H54 (cell line): ENCODE measurements at places on chromosomes 3 and 15.

DNA sequence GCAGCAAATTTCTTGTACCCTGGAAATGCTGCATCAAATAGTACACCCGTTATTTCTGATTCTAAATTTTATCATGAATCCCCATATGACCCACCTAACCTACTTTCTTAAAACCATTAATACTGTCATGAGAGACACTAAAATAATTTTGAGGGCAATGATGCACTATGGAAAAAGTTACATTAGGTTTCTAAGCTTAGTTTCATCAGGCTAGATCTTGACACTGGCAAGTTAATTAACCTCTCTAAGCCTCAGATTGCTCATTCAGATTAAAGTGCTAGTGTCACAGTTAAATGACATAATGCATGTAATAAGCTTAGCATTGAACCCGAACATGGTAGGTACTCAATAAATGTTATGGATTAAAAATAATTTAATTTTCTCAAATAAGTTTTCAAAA lies 8.2 kb downstream of the GOLIM4 start:
- no peak for DNase-seq

- no peak for DNase-seq
Measured at GRCh38 chr15:35206060-35206675, 121.1 kb upstream of the NANOGP8 start.

DNA sequence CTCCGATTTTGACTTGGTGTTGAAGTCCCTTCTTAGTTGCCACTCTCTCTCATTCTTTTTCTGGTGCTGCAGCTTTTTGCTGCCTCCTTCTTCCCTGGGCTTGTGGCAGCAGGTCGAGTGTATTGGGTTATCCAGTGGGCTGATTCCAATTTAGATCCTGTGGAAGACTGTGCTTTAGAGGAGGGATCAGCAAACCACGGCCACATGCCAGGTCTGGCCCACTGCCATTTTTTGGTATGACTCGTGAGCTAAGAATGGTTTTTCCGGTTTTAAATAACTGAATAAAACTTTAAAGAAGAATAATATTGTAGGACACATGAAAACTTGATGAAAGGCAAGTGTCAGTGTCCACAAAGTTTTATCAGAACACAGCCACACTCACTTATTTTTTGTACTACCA lies 330.5 kb downstream of the ROBO2 start:
- no peak for DNase-seq

GRCh38 chr3:9416139-9416780 lies 18.8 kb downstream of the SETD5 start:
- no peak for DNase-seq

- no peak for DNase-seq
Measured at GRCh38 chr3:126211569-126211968, 31.2 kb upstream of the ALDH1L1 start.

- DNase-seq, result no peak
Measured at GRCh38 chr3:144499001-144499930, 527.6 kb downstream of the DIPK2A start.

DNA sequence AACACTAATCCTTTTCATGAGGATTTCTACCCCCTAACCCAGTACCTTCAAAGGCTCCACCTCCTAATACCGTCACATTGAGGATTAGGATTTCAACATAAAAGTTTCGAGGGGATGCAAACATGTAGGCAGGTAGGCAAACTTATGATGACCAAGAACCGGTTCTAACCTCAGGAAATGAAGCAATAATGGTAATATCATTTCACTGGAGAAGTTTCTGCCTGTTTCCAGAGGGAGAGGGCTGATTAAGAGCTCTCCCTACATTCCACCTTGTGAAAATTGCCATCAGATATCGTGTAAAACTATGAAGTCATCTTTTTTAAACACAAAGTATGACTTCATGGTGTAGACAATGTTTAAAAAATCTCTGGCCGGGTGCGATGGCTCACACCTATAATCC lies 31.6 kb downstream of the NKIRAS1 start:
- DNase-seq, result no peak

DNA sequence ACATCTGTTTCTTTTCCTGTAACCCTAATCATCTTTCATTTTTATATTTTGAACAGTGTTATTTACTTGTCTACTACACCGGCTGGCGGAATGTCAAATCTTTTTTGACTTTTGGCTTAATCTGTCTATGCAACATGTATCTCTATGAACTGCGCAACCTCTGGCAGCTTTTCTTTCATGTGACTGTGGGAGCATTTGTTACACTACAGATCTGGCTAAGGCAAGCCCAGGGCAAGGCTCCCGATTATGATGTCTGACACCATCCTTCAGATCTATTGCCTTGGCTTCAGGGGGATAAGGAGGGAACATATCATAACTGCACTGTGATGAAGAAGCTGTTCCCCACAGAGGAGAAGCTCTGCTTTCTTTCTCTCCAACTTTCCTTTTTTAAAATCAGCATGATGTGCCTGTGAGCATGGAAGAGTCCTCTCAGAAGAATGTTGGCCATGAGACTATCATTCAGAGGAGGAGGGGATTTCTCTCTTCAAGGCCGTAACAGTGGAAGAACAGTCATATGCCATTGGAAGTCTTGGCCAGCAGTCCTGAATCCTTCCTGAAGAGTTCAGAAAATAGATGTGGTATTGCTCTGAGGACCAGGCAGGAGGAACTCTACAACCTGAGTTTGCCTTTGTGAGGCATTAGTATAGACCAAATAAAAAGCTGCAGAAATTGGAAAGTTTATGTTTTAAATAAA lies 69.9 kb downstream of the SEC22A start:
- DNase-seq, result no peak

DNA sequence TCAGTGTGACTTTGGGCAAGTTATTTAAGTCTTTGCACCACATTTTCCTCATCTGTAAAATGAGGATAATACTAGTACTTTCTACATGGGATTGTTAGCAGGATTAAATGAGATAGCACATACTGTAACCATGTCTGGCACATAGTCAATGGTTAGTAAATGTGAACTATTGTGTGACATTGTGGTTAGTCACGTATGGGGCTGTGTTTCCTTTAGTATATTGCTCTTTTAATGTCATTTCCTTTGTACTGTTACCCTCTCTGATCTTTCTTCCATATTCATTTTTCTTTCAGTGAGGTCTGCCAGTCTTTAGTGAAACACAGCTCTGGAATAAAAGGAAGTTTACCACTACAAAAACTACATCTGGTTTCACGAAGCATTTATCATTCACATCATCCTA lies 21.4 kb downstream of the OPA1 start:
- DNase-seq, result no peak

- no peak for DNase-seq
Measured at GRCh38 chr15:99092554-99093172, 12.2 kb upstream of the SYNM start.

DNA sequence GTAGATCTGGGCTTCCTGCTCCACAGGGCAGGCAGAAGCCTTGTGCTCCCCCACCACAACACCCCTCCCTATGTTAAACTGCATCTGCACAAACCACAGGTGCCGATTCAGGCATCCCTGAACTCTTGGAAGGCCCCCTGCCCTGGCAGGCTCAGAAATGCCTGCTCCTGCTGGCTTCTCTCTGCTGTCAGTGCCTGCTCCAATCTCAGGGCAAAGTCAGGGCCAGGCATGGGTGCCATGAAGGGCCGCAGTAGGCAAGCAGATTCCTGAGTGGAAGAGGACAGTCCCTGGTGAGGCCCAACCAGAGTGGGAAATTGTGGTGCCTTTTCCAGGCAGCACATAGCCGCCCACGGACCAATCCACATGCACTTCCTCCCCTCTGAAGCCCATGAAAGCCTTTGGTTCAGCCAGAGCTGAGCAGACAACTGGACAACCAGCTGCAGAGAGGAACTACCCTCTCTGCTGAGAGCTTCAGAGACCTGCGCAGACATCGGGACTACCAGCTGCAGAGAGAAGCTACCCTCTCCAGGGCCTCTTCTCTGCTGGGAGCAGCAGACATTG lies 13.6 kb downstream of the PRR20G start:
- DNase-seq, result no peak

GRCh38 chr3:194117104-194117845 lies 18.7 kb upstream of the HES1 start:
- DNase-seq, result no peak

- DNase-seq, result no peak
Measured at GRCh38 chr3:11306817-11307589, 34.8 kb downstream of the ATG7 start.

GRCh38 chr3:185225523-185225922 lies 28.3 kb downstream of the EHHADH start:
- no peak for DNase-seq

DNA sequence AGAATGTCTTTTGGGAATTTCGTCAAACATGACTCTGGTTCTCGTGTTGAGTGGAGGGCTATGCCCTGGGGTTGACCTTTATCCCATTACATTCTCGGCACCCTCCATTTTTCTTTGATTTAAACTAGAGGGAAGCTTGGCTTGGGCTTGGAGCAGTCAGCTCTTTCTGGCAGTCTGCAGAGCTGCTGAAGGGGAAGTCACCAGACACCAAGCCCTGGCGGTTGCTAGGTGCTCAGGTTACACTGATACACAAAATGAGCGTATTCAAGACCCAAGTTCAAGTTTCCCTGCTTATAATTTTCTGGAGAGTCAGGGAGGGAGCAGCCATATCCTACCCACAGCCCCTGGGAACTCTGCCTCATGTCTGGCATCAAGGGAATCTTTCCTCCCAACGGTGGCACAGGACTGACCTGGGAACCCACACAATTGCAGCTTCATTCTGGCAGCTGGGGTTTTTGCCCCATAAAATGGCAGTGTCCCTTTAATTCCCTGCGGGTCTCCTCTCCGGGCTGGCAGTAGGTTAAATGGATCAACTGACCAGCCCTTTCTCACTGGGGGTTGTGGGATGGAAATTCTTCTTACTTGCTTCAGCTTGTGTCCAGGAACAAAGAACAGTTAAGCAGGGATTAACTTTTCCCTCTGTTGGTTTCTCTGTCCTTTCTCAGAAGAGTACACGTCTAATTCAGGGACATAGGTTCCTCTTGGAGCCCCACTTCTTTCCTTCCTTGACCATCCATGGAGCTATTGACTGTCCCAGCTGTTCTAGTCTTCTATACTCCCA lies 110.0 kb upstream of the DLG1 start:
- no peak for DNase-seq

DNA sequence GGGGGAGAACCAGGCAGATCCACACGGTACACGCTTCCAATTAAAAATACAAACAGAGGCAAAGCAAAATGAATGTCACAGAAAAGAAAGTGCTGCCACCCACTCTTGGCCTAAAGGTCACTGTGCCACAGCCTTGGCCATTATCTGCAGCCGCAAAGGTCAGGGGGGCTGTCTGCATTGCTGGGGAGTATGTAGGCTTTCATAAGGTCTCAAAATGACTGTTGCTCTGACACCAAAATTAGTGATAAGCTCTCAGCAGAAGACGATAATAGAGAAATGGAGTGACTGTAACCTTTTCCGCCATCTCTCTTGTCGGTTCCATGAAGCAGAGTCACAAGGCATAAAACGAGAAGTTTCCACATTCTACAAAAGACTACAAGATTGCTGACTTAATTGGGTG lies 374.2 kb upstream of the ICE2 start:
- DNase-seq, result no peak

GRCh38 chr3:44045476-44046275 lies 196.0 kb upstream of the TOPAZ1 start:
- DNase-seq, result no peak

DNA sequence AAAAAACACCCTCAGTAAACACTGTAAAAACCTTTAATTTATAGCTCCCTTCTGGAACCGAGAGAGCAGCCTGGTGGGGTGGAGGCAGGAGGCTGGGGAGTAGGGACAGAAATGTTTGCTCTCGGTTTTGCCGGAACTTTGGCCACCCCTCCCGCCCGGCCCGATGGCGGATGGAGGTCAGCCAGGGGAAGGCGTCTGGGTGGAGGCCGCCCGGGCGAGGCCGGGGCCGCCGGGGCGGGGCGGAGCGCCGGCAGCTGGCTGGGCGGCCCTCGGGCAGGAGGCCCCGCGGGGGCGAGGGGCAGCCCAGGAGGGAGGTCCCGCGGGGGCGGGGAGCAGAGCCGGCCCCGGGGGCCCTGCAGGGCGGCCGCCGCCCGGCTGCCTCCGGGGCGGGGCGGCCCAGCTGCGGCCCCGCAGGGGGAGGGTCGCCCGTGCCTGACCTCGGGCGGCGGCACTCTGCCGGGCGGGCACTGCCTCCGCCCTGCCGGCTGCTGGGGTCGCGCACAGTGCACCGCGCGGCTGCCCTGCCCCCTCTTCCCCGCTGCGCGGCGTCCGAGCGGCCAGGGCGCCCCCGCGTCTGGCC lies 829 bp upstream of the SKIL start:
- peak; percentile 84 for DNase-seq

DNA sequence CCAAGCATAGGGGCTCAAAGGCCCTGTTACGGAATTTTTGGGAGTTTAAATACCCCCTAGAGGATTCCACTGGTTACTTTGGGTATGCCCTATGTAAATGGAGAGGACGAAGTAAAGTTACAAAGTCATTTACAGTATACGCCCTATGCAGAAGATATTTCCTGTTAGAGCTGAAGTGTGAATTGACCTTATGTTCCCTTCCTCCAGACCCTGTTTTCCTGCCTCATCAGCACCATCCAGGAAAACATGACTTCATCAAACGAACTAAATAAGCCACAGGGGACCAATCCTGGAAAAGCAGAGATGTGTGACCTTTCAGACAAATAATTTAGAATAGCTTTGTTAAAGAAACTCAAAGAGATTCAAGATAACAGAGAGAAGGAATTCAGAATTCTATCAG lies 177.4 kb downstream of the SQOR start:
- DNase-seq, result no peak
